ENCODE measurements at places on chromosomes 16 and 17.

GRCh38 chr16:23156946-23157460 lies 7.8 kb upstream of the USP31 start:
- DNase-seq = no peak

DNA sequence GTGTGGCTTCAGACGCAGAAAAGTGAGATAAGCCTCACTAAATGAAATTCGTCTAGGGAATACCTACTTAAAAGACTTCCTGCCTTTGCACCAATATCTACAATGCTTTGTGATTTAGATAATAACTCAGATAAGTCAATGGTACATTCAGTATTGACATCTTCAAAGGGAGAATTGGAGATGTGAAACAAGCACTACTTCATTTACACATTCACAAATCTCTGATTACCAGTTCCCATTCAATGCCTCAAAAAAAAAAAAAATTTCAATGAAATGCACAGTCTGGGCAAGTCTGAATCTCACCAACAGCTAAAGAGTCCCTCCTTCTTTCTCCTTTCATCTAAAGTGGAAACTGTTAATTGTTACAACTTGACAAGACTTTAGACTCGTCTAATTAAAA lies 3.7 kb downstream of the PHF12 start:
- DNase-seq = no peak

- DNase-seq = no peak
Measured at GRCh38 chr16:50600582-50601283, 52.5 kb downstream of the NKD1 start.

DNA sequence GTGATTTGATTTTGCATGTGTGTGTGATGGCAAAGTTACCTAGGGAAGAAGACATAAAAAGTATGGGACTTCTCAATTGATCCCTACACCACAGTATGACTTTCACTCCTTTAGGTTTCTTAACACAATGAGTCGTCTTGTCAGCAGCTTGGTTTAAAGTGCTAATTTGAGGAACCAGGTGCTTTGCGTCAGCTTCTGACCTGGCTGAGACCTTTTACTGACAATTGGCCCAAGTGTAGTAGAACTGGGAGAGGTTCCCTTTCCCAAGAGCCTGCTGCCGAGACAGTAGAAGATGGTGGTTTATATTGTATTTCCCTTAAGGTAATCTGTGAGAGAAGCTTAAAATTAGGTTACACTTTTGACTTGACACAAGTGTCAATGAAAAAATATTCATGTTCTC lies 54.9 kb downstream of the LDHD start:
- no peak for DNase-seq

GRCh38 chr16:3348547-3349167 lies 7.0 kb upstream of the OR2C1 start:
- DNase-seq = no peak

- DNase-seq = peak; percentile 54
Measured at GRCh38 chr17:7858522-7858810, 663 bp downstream of the CYB5D1 start.

- DNase-seq = no peak
Measured at GRCh38 chr16:71515026-71515425, 11.2 kb upstream of the CHST4 start.

- DNase-seq = no peak
Measured at GRCh38 chr17:64020056-64020766, at the start of gene ICAM2. TSS of gene ICAM2 (minus strand) at chr17:64020633. CDS start at chr17:64006691, 13,942 bp downstream.

DNA sequence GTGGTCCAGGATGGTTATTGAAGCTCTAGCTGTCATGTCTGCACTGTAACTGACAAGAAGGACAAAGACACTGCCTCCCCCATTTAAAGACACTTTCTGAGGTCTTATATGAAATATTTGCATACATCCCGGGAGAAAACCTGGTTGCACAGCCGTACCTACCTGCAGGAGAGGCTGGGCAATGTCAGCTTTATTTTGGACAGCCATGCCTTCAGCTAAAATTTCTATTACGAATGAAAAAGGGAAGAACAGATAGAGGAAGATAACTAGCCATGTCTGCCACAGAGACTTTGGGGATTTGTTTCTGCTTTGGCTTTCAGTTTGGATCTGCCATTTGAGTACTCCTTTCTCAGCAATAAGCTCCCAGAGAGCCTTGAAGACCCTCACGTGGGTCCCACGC lies 19.0 kb downstream of the SLC7A6 start:
- peak; percentile 16 for DNase-seq

GRCh38 chr17:42276609-42277341 lies 584 bp upstream of the STAT5B start:
- no peak for DNase-seq

DNA sequence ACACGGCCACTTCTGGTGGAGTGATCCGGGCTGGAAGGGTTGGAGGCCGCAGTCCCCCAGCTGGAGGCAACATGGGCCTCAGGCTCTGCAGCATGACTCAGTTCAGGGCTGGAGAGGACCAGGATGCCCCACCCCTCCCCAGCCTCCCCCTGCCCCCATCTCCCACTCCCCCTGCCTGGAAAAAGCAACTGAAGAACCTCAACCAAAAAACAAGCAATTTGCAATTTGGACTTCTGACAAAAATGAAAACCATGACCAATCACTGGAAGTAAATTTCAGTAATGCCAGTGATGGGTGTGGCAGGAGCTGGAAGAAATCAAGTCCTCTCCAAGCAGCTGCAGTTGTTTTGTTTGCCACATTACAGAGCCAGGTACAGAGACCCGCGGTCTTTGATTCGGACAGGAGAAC lies 6.6 kb upstream of the MIF4GD start:
- DNase-seq = no peak

GRCh38 chr17:66344473-66344872 lies 42.1 kb downstream of the PRKCA start:
- no peak for DNase-seq

DNA sequence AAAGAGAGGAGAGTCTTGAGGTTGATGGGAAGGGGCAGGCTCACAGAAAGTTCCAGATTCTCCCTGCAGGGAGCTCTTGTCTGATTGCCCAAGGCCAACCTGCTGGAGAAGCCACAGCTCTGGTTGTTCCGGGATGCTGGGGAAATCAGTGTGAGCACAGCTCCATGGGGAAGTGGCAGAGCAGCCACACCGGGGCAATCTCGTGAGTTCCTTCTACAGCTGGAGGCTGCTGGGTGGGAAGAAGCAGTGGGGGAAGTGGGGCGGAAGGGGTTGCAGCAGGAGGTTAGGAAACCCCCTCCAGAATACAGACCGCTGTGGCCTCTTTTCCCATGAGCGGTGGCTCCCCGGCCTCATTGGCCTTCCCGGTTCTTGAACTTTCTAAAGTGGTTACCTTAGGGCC lies 34.0 kb downstream of the KIAA0513 start:
- no peak for DNase-seq

DNA sequence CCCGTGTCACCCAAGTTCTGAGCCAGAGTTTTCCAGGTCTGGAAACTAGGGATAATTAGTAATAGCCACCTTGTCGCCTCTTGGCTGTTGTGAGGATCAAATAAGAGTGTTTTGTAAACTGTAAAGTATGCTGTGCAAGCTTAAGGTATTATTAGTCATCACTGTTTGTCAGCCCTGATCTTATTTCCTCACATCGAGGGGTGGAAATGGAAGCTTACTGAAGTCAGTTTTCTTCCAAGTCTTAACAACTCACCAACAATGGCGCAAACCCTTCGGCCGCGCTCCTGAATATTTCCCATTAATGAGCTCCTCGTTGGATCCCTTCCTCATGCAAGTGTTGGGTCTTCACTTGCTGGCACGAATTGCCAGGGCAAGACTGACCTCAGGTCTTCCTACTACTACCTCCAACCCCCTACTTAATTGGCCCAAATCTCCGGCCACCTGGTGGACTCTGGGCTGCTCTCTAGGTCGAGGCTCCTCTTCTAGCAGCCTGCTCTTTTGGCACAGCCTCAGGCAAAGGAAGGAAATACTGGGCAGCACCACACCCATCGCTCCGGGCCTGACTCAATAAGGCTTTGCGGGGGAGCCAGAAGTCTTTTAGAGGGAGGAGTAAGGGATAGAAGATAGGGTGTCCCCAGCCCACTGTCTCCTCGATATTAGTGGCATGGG lies 885 bp upstream of the SLC35B1 start:
- no peak for DNase-seq

DNA sequence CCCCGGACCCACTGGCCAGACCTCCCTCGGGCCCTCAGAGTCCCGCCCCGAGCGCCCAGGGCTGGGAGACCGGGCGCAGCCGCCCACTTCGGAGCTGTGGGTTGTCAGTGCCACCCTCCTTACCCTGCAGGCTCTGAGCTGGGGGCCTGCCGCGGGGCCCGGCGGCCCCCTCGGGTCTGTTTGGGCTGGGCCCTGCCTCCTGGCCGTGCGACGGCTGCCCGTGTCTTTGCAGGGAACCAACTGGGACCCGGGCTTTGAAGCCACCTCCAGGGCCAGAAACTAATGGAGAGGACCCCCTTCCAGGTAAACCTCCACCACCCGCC lies 443 bp downstream of the TEDC2 start:
- DNase-seq = no peak

GRCh38 chr16:75293173-75293572 lies 41.7 kb upstream of the BCAR1 start:
- DNase-seq = no peak

- DNase-seq = no peak
Measured at GRCh38 chr17:6998855-6999508, 3.1 kb downstream of the ALOX12 start.

DNA sequence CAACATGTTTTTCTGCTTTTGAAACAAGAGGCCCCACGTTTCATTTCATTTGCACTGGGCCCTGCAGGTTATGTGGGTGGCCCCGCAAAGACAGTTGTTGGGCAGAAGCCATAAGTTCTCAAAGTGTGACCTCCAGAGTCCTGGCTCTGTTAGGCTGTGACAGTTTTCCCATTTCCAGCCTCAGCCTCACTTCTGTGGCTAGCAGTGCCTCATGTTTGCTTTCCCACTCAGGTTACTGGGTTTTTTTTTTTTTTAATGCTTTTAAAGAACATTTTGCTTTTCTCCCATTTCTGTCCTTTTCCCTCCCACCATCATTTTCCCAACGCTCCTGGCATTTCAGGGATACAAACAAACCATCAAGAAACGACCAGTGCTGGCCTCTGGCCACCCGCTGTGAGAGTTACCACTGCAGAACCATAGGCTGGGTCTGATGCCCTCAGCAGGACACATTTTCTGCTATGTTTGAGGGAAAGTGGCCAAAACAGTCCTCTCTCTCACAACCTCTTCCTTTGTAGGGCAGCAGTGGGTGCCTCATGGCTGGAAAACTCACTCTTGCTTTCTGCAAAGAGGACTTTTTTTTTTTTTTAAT lies 159.0 kb upstream of the MPHOSPH6 start:
- DNase-seq = no peak

GRCh38 chr16:86723689-86724088 lies 145.3 kb downstream of the FOXL1 start:
- no peak for DNase-seq

DNA sequence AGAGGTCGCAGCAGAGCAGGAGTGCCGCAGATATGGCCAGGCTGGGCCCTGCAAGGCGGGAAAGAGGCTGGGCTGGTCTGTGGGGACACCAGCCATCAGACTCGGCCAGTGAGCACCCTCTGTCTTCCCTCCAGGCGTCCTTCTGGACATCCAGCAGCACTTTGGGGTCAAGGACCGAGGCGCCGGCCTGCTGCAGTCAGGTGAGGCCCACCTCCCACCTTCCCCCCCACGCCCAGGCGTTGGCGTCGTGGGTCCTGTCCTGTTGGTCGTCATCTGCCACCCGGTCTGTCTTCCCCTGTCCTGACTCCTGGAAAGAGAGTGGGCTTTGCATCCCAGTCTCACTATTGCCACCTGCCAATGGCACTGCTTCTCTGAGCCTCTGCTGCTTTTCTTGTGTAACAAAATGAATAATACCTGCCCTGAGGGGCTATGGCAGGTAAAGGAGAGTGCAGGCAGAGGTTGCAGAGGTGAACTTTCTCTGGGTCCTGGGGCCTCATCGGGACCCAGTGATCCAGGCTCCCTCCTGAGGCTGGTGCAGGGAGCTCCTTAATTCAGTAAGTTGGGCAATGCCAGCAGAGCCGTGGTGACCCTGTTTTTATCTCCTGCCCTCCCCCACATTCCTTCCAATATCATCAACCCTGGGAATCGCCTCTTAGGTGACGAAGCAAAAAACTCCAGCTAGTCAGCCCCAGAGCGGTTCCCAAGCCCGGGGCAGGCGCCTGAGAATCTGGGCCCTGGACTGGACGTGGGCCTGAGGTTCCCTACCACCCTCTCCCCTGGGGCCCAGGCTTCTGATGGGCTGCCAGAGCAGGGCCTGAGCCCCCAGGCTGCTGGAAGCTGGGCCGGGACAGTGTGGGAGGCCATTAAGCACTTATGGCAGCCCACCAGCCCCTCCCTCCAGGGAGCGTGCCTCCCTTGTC lies 14.7 kb downstream of the SPNS2 start:
- no peak for DNase-seq

GRCh38 chr17:27991462-27991993 lies 50.9 kb upstream of the NLK start:
- no peak for DNase-seq

DNA sequence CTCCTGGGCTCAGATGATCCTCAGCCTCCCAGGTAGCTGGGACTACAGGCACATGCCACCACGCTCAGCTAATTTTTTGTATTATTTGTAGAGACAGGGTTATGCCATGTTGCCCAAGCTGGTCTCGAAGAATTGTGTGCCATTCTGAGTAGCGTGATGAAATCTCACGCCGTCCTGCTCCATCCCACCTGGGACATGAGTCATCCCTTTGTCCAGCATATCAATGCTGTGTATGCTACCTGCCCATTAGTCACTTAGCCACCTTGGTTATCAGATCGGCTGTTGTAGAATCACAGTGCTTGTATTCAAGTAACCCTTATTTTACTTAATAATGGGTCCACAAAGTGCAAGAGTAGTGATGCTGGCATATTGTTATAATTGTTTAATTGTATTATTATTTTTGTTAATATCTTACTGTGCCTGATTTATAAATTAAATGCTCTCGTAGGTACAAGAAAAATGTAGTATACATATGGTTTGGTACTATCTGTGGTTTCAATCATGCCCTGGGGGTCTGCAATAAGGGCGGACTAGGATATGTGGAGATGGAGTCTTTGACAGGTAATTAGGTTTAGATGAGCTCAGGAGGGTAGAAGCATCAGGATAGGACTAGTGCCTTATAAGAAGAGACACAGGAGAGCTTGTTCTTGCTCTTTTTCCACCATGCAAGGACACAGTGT lies 26.6 kb upstream of the SLC13A2 start:
- no peak for DNase-seq

- DNase-seq = no peak
Measured at GRCh38 chr16:87226926-87227295, 90.3 kb downstream of the C16orf95 start.

DNA sequence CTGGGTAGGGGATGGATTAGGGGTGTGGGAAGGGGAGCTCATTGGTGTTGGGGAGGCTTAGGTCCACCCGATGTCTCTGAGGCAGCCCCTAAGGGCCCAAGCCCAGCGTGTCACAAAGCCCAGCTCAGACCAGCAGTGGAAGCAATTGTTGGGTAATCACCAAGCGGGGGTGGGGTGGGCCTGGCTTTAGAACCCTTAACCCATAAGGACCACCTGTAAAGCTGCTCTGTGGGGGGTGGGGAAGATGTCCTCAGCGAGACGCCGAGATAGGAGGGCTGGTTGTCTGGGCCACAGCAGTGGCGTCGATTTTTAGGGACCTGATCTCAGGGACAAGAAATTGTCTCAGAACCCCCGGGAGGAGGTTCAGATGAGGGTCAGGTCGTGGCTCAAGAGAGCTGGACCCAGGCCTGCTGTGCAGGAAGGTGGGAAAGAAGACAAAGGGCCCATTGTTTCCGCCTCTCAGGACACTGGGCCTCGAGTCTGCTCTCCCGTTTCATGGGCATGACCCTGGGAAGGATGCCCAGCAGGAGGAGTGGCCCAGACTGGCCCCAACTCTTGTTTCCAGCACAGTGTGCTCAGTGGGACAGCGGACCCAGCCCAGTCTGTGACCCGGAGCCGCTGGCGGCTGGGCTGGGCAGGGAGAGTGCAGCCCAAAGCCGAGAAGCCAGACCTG lies 15.9 kb downstream of the ST6GALNAC2 start:
- DNase-seq = no peak
